ENCODE measurements at places on chromosomes 7 and 10.

DNA sequence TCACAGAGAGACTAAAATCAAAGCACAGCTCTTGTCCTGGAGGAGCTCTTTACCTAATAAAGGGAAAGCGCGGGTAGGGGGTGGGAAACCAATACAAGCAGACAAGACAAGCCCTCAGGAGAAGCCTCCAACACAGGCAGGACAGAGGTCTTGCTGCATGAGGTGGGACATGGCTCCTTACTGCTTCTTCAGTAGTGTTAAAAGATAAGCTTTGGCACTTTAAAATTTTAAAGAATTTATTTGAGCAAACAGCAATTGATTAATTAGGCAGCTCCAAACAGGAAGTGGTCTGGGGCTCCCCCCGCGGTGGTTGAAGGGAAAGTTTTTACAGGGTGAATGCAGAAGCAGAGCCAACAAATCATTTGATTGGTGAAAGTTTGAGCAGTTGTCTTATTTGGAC, 50.3 kb upstream of the MACC1 start:
- DNase-seq, result no peak

DNA sequence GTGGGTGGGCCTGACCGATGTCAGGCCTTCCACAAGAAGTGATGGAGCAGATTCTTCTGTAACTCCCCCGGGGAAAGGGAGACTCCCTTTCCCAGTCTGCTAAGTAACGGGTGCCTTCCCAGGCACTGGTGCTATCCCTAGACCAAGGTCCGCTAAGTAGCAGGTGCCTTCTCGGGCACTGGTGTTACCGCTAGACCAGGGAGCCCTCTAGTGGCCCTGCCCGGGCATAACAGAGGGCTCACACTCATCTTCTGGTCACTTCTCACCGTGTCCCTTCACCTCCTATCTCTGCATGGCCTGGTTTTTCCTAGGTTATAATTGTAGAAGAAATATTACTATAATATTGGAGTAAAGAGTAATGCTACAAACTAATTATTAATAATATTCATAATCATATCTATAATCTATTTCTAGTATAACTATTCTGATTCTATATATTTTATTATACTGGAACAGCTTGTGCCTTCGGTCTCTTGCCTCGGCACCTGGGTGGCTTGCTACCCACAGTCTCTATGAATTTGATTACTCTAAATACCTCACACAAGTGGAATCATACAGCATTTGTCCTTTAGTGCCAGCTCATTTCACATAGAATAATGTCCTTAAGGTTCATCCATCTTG, 1378.7 kb downstream of the XPNPEP1 start:
- DNase-seq, result no peak

- no peak for DNase-seq
Measured at GRCh38 chr10:65628493-65629139, 1297.2 kb upstream of the LRRTM3 start.

DNA sequence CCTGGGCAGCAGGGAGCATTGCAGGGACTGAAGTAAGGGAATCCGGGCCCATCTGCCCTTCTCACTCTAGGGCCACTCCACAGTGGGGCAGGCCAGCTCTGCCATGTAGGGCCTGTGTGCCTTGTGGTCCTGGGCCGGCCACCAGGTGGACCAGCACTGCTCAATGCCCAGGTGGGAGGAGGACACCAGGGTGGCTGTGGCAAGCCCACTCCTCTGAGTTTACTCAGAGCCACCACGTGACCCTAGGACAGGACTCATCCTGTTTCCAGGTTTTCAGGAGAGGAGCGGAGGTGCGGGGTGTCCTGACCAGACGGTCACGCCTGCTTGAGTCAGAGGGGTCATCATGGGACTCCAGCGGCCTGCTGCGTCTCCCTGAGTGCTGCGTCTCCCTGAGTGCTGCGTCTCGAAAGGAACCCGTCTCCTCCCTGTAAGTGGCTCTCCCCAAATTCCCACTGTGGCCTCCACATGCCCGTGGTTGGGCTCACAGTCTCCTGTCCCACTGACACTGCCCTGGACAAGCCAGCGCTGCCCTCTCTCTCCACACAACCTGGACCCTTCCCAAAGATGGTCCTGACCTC, 2.9 kb downstream of the CFAP46 start:
- no peak for DNase-seq

DNA sequence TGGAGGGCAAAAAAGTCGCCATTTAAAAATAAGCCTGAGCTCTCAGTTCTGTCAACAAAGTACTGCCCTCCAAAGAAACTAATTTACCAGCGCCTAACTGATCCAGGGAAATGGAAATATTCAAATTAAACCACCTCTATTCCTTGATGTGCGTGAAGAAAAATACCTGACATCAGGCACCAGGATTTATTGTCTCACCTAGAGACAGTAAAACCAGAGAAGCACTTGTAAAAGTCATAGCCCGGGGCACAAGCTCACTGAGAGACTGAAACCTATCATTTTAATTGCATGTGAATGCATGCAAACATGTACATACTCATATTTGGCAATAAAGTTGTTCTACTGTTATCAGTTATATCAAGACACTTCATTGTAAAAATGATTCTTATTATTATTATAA, 147.3 kb upstream of the VSTM2A start:
- DNase-seq, result no peak

DNA sequence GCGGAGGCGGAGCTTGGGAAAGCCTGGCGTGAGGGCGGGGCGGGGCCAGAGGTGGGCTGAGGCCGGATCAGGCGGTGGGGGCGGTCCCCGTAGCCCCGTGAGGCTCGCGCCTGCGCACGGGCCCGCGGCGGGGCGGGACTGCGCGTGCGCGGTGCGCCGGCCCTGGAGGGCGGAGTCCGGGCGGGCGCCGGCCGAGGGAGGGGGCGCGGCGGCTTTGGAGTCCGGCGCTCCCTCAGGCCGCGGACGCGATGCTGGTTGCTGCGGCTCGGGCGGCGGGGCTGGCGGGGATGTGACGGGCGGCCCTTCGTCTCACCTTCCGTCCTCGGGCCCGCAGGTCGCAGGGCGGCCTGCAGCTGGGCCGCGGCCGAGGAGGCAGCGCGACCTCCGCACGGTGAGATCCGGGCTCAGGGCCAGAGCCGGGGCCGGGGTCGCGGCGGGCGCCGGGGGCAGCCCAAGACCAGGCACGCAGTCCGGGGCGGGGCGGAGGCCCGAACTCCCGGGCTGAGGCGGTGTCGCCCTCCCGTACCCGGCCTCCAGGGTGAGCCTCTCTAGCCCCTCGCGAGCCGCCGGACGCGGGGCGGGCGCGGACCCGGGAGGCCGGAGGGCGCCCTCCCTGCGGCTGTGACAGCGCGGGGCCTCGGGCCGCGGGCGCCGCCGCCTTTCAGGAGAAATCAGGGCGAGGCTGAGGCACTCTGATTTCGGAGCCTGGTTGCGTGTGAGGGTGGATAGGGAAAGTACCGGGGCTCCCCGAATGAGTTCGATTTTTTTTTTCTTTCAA, at the start of gene CCSER2:
CCSER2 (plus strand) TSS at position 172 of the 778 bp plus-strand sequence. CDS start 42,464 bp downstream, outside the sequence.
- peak; percentile 78 for DNase-seq

GRCh38 chr7:129163875-129164544, 19.5 kb downstream of the TSPAN33 start:
- no peak for DNase-seq

- no peak for DNase-seq
Measured at GRCh38 chr7:3041986-3042675, 1.5 kb downstream of the CARD11 start.

- no peak for DNase-seq
Measured at GRCh38 chr10:114684084-114684821, 26.2 kb upstream of the ABLIM1 start.

Data from stimulated activated CD8-positive, alpha-beta memory T cell treated with anti-CD3 and anti-CD28 coated beads, Interleukin-4, amount 100 ng/mL, for 4 hours (primary cell).